ENCODE measurements at places on chromosomes 6 and 20. TPM values are rescaled to one million over a fixed set of nuclear protein-coding genes. Genes with fewer than 3 reads are reported as not detected.

The B3GAT2 gene
- not detected for total RNA-seq

The SLC32A1 gene
- not detected for total RNA-seq

The COL11A2 gene
- 1.2 TPM for total RNA-seq

The KCNK16 gene
- total RNA-seq: not detected

The HS3ST5 gene
- not detected for total RNA-seq

The FOXS1 gene
- total RNA-seq: 1.1 TPM

The RALGAPB gene
- total RNA-seq: 32.5 TPM

The QKI gene
- total RNA-seq: 151 TPM

The TREM1 gene
- total RNA-seq: 1.6 TPM

DNA sequence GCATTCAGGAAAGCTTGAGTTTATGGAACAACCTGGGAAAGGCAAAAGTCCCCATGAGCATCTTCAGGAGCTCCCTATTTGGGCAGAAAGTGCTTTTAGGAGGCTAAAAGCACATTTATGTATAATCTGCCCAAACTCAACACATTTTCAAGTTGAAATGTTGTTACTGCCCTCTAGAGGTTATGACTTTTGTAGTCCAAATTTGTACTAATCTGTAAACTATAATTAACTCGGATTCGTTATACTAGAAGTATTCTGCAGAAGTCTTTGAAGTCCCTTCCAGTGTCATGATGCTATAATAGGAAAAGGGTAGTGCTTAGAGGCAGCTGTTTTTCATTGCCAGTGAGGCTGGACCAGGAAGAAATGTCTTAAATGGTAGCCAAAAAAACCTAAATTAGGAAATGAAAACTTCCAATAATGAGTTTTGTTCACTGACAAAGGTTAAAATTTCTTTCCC lies 44.8 kb upstream of the EMILIN3 start:
- no peak for DNase-seq
- no peaks in the 10 kb centered on the region for H3K27me3 ChIP-seq
- H3K36me3 ChIP-seq: peaks cover 3% of the 10 kb centered on the region
- H3K27ac ChIP-seq: no peak overlapping the region

DNA sequence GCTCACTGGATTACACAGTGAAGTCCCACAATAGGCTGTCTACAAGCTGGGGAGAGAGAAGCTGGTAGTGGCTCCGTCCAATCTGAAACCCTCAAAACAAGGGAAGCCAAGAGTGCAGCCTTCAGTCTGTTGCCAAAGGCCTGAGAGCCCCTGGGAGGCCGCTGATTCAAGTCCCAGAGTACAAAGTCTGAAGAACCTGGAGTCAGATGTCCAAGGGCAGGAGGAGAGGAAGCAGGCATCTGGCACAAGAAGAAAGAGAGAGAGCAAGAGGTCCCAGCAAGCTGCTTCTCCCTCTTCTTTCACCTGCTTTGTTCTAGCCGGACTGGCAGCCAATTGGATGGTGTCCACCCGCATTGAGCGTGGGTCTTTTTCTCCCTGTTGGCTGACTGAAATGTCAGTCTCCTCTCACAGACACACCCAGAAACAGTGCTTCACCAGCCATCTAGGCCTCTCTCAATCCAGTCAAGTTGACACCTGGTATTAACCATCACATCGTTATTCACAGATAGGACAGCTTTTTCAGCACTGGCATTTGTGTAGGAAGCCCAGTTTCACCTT lies 51.2 kb downstream of the CRYBG1 start:
- DNase-seq: no peak
- no peak overlapping the region for H3K27ac ChIP-seq
- H3K4me1 ChIP-seq: no peaks in the 10 kb centered on the region

GRCh38 chr20:775679-776135 lies 7.4 kb upstream of the SLC52A3 start:
- no peaks in the 10 kb centered on the region for H3K27me3 ChIP-seq
- no peak overlapping the region for H3K27ac ChIP-seq
- DNase-seq: no peak

GRCh38 chr6:56714273-56714672 lies 71.6 kb upstream of the DST start:
- H3K4me3 ChIP-seq: no peak overlapping the region
- H3K36me3 ChIP-seq: no peaks in the 10 kb centered on the region
- H3K4me1 ChIP-seq: peaks cover 6% of the 10 kb centered on the region
- DNase-seq: no peak
- H3K27ac ChIP-seq: no peak overlapping the region

GRCh38 chr6:160273196-160273595 lies 14.6 kb upstream of the SLC22A2 start:
- H3K4me1 ChIP-seq: no peaks in the 10 kb centered on the region
- H3K4me3 ChIP-seq: no peak overlapping the region
- no peak for DNase-seq
- no peaks in the 10 kb centered on the region for H3K27me3 ChIP-seq
- no peak overlapping the region for H3K27ac ChIP-seq

GRCh38 chr20:44706301-44707017 lies 8.7 kb upstream of the CCN5 start:
- H3K27ac ChIP-seq: peak overlapping the region; percentile 42
- H3K4me3 ChIP-seq: no peak overlapping the region
- H3K27me3 ChIP-seq: no peaks in the 10 kb centered on the region
- peak; percentile 55 for DNase-seq
- H3K36me3 ChIP-seq: no peaks in the 10 kb centered on the region

DNA sequence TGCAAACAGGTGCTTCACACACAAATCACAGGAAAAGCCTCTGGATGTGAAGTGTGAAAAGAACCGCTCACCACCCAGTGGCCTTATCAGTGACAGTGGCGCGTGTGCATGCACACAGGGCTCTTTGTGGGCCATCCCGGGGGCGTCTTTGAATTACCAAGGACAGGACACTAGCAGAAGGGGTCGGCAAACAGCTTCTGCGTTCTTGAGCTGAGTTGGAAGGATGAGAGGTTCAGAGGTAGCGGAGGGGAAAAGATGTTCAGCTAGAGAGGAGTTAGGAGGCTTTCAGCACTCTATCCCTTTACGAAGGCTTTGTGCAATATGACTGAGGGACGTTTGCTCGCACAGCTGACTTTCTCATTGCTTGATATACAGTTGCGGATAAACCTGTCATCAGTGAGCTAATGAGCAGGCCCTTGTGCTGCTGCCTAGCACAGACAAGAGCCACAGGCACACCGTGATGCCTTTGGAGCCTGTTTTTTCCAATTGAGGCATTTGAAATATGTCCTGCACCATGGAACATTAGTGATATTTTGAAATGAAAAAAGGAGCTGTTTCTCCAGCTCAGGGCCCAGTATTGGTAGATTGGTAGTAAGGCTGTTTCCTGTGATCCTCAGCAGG lies 83.1 kb downstream of the IYD start:
- H3K27ac ChIP-seq: no peak overlapping the region
- DNase-seq: no peak
- no peak overlapping the region for H3K4me3 ChIP-seq
- H3K27me3 ChIP-seq: no peaks in the 10 kb centered on the region
- H3K4me1 ChIP-seq: no peaks in the 10 kb centered on the region

DNA sequence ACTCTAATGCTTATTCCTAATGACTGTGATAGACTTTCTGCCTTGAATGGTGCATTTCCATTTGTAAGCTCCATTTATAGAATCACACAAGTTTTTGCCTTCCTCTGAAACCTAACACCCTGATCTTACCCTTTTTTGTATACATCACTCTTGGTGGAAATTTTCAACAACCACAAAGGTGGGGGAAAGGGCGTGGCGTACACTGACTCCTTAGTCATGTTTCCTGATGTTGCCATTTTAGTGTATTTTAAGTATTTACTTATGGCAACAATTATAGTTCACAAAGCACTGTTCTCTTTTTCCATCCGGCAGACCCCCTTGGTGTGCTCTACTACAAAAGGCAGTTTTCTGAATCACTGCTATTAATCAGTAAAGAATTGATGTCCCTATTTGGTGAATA lies 92.0 kb downstream of the ATXN1 start:
- no peaks in the 10 kb centered on the region for H3K27me3 ChIP-seq
- H3K4me3 ChIP-seq: no peak overlapping the region
- H3K36me3 ChIP-seq: no peaks in the 10 kb centered on the region
- H3K4me1 ChIP-seq: peaks cover 4% of the 10 kb centered on the region
- no peak overlapping the region for H3K27ac ChIP-seq

DNA sequence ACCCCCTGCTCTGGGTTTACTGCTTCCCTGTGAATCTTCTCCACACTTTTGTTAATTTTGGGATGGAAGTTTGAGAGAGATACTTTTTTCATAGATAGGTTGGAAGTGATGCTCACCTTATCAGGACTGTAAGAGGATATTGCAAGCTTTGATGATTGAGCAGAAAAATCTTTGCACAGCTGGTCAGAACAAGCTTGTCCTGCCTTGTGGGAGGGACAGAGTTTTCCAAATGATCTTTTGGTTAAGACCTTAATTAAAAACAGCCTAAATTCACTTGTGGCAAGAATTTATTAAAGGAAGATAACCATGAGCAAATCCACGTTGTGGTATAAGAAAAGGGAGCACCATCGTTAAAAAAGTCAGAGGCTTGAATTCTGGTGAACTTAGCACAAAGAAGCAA lies 32.2 kb downstream of the E2F3 start:
- H3K27ac ChIP-seq: no peak overlapping the region
- no peak overlapping the region for H3K4me3 ChIP-seq
- no peaks in the 10 kb centered on the region for H3K36me3 ChIP-seq
- H3K4me1 ChIP-seq: no peaks in the 10 kb centered on the region
- H3K27me3 ChIP-seq: no peaks in the 10 kb centered on the region

- no peaks in the 10 kb centered on the region for H3K36me3 ChIP-seq
- H3K4me3 ChIP-seq: no peak overlapping the region
- H3K4me1 ChIP-seq: no peaks in the 10 kb centered on the region
- H3K27me3 ChIP-seq: no peaks in the 10 kb centered on the region
- no peak overlapping the region for H3K27ac ChIP-seq
These were observed 48.5 kb downstream of the SLC22A1 start for GRCh38 chr6:160170018-160170680.

DNA sequence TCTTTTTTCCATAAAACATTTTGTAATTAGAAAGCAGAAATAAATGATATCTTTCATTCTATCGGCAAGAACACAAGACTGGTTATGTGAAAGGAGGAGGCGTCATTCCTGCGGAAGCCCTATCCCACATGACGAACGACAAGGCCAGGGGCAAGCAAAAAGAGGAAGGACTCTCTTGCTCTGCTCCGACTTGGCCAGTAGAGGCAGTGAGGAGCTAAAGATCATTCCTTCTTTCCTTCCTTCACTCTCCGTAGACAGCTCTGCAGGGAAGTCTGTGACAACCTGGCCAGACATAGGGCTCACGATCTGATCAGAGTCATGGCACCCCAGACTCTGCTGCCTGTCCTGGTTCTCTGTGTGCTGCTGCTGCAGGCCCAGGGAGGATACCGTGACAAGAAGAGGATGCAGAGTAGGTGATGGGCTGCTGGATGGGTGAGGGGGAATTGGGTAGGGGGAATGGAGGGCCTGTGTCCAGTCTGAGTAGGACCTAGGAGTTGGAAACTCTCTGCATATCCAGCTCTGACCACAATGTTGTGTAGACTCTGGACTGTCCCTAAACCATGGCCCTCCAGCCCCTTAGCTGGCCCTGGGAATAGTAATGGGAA lies at the start of gene WFDC10A:
WFDC10A (plus strand) TSS at position 244 of the 605 bp plus-strand sequence; CDS start at position 319, 75 bp downstream.
- H3K36me3 ChIP-seq: no peaks in the 10 kb centered on the region
- no peaks in the 10 kb centered on the region for H3K4me1 ChIP-seq
- no peaks in the 10 kb centered on the region for H3K27me3 ChIP-seq
- no peak within 1 kb of the TSS for H3K4me3 ChIP-seq
- no peak within 1 kb of the TSS for H3K27ac ChIP-seq

- H3K4me1 ChIP-seq: peaks cover 5% of the 10 kb centered on the region
- no peaks in the 10 kb centered on the region for H3K27me3 ChIP-seq
- H3K4me3 ChIP-seq: peak overlapping the region; percentile 81
- DNase-seq: no peak
- H3K36me3 ChIP-seq: no peaks in the 10 kb centered on the region
These were observed 3.5 kb downstream of the FOXO3 start for GRCh38 chr6:108564178-108564577.

- H3K36me3 ChIP-seq: no peaks in the 10 kb centered on the region
- no peak for DNase-seq
- no peaks in the 10 kb centered on the region for H3K27me3 ChIP-seq
- no peak overlapping the region for H3K4me3 ChIP-seq
These were observed 41.7 kb upstream of the IL17A start for GRCh38 chr6:52144196-52145076.

GRCh38 chr20:44126445-44126844 lies 60.5 kb downstream of the JPH2 start:
- H3K27me3 ChIP-seq: no peaks in the 10 kb centered on the region
- H3K36me3 ChIP-seq: no peaks in the 10 kb centered on the region
- DNase-seq: no peak
- H3K4me1 ChIP-seq: no peaks in the 10 kb centered on the region
- H3K27ac ChIP-seq: no peak overlapping the region
- no peak overlapping the region for H3K4me3 ChIP-seq

GRCh38 chr6:16088409-16088808 lies 40.5 kb upstream of the MYLIP start:
- H3K36me3 ChIP-seq: no peaks in the 10 kb centered on the region
- no peaks in the 10 kb centered on the region for H3K27me3 ChIP-seq
- no peak overlapping the region for H3K27ac ChIP-seq

DNA sequence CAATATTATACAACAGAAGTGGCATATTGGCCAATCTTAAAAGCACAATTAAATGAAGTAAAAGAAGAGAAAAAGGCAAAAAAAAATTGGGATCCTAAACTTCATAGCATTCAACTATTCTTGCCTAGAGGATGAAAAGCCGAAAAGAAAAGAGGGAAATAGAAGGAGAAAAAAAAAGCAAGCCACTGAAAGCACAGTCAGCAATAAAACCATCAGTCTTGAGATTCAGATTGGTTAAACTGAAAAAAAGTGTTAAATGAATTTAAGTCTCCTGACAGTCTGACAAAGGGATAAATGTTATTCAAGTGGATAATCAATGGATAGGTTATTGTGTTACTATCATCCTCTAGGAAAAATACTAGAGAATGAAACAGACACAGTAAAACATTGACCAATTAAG lies 19.9 kb downstream of the MOXD1 start:
- no peaks in the 10 kb centered on the region for H3K36me3 ChIP-seq
- H3K4me3 ChIP-seq: no peak overlapping the region
- no peak for DNase-seq
- H3K27ac ChIP-seq: no peak overlapping the region
- H3K27me3 ChIP-seq: no peaks in the 10 kb centered on the region
- no peaks in the 10 kb centered on the region for H3K4me1 ChIP-seq

DNA sequence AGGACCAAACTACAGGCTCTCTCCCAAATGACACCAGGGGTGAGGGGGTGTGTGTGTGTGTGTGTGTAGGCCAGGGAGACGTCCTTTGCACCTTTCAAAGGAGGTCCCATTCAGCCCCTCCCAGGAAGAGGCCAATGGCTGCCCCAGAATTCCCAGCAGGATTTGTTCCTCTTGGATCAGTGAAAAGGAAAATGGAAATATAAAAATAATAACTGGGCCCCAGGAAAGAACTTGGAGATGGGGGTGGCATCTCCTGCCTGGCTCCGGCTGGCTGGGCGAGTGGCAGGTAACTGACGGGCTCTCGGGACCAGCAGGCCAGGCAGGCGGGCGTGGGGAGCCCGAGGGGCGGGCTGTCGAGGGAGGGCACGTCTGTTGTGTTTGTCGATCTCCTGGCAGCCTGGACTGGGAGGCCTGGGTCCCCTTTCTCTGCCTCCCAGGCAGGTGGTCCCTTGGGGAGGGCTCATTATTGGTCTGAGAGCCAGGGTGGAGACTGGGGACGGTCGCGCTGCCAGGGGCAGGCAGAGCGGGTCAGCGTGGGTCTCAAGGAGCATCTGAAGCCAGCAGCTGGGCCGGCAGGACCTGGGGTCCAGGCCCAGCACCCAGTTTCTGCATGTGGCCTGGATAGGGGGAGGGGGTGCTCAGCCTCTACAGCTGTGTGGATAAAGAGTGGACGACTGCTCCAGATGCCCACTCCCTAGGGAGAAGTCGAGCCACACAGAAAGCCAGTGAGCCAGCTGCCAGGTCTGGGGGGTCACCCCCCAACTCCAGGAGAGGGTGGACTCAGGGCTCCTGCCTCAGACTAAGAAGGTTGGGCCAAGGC lies 3.1 kb downstream of the NOL4L start:
- H3K27me3 ChIP-seq: no peaks in the 10 kb centered on the region
- DNase-seq: no peak
- H3K36me3 ChIP-seq: no peaks in the 10 kb centered on the region
- H3K27ac ChIP-seq: no peak overlapping the region
- H3K4me3 ChIP-seq: no peak overlapping the region
